ENCODE measurements at places on chromosomes 7 and 10.

DNA sequence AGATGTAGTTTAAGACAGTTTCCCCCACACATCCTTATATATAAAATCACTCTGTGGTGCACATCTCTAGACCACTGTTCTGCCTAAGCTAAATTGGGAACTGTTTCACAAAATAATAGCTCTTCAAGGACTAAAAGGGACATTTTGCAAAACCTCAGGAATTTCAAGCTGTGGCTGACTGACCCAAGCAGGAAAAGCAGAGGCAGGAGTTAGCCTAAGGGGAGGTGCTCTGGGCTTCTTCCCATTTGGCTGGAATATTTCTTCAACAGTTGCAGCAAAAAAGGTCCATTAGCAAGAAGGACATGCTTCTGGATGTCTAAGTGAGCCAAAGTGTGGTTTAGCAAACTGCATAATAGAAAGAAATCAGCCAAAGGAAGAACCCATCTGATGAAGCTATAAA, 551.2 kb upstream of the ANKRD30A start:
- no peak for DNase-seq

DNA sequence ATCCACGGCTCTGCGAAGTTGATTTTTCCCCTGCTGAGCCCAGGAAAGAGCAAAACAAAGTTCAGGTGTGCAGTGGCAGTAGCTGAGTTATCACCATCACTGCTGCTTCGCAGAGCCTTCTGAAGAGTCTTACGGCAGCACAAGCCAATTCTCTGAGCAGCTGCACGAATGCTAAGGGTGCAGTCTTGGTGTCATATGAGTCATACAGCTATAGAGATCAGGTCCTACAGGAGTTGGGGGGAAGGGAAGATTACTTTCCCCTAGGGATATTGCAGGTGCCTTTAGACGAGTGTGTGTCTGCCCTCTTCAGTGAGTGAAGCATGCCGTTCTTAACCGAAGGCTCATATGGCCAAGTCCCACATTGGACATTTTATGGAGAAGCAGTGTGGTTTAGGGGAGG, 227.8 kb downstream of the CELF2 start:
- DNase-seq: no peak

GRCh38 chr10:90587081-90587491, 270.8 kb downstream of the HTR7 start:
- no peak for DNase-seq

DNA sequence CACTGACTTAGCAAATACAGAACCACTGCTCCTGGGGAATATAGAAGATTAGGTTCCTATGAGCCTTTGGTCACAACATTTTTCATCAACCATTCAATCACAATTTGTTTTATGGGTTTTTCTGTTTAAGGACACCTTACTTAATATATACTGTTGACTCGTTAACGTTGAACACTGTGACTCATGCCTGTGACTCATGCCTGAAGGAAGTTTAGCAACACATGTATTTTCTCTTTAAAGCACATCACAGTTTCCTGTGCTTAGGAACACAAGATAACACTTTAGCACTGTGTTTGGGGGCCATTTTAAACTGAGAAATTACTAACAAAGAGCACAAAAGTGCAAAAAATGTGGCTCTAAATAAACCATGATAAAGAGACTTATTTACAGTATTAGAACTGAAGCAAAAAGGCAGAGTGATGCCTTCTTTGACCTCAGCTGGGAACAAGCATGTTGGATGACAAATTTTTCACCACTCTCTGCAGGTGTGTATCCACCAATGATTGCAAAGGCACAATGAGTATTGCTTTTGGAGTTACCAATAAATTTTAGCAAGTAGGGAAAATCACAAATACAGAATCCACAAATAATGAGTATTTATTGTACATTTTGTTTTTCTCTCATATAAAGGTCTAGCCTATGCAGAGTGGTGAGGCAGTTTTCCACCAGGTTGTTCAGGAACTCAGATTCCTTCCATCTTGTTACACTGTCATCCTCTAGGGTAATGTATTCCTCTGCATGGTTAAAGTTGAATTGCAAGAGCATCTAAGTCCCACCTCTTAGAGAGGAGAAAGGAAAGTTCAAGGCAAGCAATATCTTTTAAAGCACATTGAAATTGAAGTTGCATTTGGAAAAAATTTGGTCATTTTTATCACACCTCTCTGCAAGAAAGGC, 7.3 kb downstream of the FGFBP3 start:
- DNase-seq: no peak

DNA sequence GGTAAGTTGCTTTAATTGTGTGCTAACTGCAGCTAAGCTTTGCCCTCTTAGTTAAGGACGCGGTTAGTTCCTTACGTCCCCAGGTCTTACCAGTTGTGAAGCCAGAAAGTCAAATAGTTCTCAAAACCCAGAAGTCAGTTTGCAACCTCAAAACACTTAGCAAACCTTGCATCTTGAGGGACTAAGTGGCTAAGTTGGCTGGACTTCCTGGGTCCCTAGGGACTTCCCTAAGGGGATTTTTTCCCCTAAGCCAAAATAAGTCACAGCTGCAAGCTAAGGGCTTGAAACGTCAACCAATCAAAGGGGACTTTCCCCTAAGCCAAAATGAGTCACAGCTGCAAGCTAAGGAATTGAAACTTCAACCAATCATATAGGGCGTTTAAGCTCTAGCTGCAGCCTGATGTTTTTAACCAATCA, 36.2 kb upstream of the HECW1 start:
- no peak for DNase-seq

DNA sequence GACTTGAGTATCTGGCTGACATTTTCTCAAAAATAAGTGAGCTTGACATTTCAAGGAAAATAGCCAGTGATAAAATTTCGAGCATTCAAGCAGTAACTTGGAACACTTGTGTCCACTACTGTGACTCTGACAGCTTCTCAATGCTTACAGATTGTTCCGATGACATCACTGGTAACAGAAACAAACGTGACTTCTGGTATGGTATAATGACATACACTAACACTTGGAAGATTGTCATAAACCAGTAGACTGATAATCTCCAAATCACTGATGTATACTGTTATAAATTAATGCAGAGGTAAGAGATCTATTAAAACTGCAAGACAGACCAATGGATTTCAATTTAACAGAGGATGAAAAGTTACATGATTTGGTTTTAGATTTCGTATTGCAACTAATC, 6.5 kb downstream of the MINDY3 start:
- no peak for DNase-seq

DNA sequence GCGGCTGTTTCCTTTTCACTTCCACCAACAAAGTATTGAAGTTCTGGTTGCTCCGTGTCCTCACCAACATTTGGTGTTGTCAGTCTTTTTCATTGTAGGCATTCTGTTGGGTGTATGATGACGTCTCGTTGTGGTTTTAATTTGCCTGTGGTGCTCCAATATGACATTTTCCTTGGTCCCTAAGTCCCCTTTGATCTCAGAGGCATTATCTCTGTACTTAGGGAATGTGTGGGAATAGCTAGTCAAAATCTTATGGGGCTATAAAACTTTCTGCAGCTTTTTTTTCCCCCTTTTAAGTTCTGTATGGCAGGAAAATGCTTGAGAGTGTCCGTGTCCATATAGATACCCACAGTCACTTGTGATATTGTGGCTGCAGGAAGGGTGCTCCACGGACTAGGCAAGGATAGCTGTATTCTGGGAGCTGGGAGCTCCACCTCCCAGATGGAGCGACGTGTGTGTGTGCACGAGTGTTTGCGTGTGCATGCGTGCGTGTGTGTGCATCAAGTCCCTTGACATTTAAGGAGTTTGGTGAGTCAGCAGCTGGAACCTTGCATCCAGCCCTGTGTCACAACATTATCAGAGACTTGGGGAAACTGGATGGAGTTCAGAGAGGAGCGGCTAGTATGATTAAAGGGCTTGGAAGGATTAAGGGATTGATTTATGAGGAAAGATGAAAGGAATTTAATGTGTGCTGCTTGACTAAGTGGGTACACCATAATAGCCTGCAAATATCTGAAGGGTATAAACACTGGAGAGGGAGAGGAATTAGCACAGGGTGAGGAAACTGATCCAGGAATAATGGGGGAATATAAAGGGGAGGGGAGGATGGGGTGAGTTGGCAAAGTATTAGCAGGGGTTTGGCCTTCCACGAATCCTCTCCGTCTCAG, 66.8 kb downstream of the LRMDA start:
- DNase-seq: no peak

DNA sequence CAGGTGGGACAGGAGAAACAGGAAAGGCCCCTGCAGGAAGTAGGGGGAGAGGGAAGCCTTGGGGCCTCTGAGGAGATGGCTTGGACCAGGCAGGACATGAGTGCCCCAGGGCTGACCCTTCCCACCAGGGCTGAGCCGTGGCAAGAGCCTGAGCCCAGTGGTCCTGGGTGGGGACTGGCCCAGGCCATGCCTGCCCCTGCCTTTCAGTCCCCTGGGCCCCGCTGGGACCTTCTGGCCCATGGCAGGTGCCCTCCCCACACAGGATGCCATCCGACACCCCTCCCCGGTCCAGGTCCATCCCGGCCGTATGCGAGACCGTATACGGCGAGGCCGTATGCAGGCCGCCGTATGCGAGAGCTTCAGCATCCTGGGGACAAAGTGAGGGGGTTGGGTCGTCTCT, 2.0 kb downstream of the GRIFIN start:
- DNase-seq: no peak

- DNase-seq: no peak
These were observed 489.8 kb downstream of the SDK1 start for GRCh38 chr7:3790803-3791202.

- no peak for DNase-seq
These were observed 316.9 kb upstream of the GRM3 start for GRCh38 chr7:86326847-86327246.

DNA sequence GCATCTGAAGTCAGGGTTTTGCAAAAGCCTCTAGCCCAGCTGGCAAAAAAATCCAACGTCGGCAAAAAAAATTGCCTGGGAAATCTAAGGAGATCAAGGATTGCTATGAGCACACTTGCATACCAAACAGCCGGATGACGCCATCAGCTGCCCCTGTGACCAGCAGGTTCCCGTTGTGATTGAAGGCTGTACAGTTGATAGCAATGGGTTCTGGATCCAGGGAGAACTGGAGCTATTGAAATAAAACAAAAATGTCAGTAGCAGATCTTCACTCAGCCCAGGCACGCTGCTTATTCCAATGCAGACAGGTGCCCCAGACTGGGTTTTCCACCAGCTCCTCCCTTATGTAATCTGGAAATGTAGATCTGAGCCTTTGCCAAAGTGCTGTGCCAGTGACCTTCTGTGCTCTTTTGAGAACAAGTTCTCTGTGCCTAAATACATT, 18.7 kb upstream of the CYREN start:
- no peak for DNase-seq

GRCh38 chr10:34079702-34080484, 735.2 kb downstream of the PARD3 start:
- no peak for DNase-seq

DNA sequence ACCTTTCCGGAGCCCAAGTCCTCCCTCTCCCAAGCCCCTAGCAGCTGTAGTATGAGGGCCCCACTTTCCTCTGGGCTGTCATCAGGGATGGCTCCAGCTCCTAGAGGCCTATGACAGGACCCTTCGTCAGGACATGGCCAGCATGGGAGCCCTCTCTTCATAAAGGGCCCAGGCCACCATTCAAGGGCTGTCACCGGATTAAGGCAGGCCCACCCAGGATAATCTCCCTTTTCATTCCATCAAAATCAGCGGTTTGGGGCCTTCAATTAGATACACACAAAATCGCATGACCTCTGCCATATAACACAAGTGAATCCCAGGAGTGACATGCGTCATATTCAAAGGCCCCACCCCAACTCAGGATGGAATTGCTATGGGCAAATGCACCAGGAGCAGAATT, 12.2 kb upstream of the GDF10 start:
- no peak for DNase-seq

All from NCI-H345 (cell line).